ENCODE measurements at places on chromosomes 4 and X.

GRCh38 chrX:17065100-17065499, 118.6 kb downstream of the REPS2 start:
- no peak overlapping the region for H3K4me3 ChIP-seq
- no peaks in the 10 kb centered on the region for H3K4me1 ChIP-seq

GRCh38 chr4:184450045-184450444, 24.3 kb downstream of the IRF2 start:
- H3K4me3 ChIP-seq, result no peak overlapping the region
- peaks cover 5% of the 10 kb centered on the region for H3K4me1 ChIP-seq
- DNase-seq, result no peak
- no peaks in the 10 kb centered on the region for H3K36me3 ChIP-seq
- peak overlapping the region; percentile 65 for H3K27ac ChIP-seq

- no peak overlapping the region for H3K4me3 ChIP-seq
- no peak overlapping the region for H3K27ac ChIP-seq
- H3K27me3 ChIP-seq, result no peaks in the 10 kb centered on the region
- H3K36me3 ChIP-seq, result no peaks in the 10 kb centered on the region
- H3K4me1 ChIP-seq, result no peaks in the 10 kb centered on the region
These were observed 45.1 kb downstream of the CHM start for GRCh38 chrX:86002076-86002896.

- no peaks in the 10 kb centered on the region for H3K4me1 ChIP-seq
- no peaks in the 10 kb centered on the region for H3K36me3 ChIP-seq
- no peak overlapping the region for H3K4me3 ChIP-seq
- no peak for DNase-seq
- H3K27ac ChIP-seq, result no peak overlapping the region
These were observed 15.3 kb downstream of the TMEM271 start for GRCh38 chr4:560731-561291.

DNA sequence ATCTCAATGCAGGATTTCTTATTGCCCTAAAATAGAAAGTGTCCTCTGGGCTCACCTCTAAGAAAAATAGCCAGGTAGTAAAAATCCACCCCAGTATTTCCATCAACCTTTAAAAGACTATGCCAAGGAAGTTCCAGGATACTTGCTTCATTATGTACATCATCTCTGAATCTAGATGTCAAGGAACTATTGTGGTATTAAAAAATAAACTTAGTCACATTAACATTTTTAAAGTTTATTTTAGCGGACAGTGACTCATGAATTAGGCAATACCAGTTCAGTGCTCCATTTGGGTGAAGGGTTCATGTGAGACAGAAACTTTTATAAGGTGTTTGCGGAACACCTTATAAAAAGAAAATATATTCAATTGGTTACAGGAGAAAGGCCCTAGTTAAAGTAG, 209.2 kb downstream of the ADAM29 start:
- no peak for DNase-seq
- no peak overlapping the region for H3K4me3 ChIP-seq
- H3K4me1 ChIP-seq, result no peaks in the 10 kb centered on the region
- H3K27me3 ChIP-seq, result no peaks in the 10 kb centered on the region
- H3K36me3 ChIP-seq, result no peaks in the 10 kb centered on the region
- no peak overlapping the region for H3K27ac ChIP-seq

- H3K4me1 ChIP-seq, result no peaks in the 10 kb centered on the region
- no peaks in the 10 kb centered on the region for H3K27me3 ChIP-seq
- DNase-seq, result peak; percentile 83
- no peaks in the 10 kb centered on the region for H3K36me3 ChIP-seq
- no peak overlapping the region for H3K27ac ChIP-seq
These were observed 93.9 kb downstream of the NXF2B start for GRCh38 chrX:102345916-102346315.

GRCh38 chr4:173486714-173487392, 43.2 kb downstream of the HAND2 start:
- peaks cover 29% of the 10 kb centered on the region for H3K4me1 ChIP-seq
- no peaks in the 10 kb centered on the region for H3K36me3 ChIP-seq
- H3K27me3 ChIP-seq, result no peaks in the 10 kb centered on the region
- no peak overlapping the region for H3K4me3 ChIP-seq
- peak overlapping the region; percentile 32 for H3K27ac ChIP-seq

DNA sequence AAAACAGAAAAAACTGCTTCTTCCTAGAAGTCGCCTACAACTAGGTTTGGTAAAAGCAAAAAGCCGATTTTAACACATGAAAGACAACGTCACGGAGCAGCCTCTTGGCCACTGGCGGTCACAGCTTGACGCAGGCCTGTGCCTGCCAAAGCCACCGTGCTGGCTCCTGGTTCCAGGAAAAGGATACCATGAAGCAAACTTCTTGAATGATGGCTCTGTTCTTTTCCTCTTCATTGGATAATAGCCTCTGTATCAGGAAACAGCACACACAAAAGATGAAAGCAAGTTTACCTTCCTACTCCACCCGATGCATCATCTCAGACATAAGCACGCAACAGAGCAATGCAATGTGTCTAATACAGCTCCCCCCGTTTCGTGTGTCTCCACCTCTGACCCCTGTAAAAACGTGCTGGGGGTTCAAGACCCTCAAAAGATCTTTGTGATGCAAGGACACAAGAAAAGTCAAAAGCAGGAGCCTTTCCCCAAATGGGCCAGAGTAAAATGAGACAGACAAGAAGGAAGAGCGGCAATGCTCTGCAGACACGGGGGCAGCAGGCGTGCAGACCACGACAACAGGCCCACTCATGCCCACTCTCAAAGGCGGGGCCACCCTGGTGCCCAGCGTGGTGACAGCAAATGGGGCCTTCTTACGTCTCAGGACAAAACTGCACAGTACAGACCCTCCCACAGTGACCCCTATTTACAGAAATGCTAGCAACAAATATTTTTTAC, 19.4 kb downstream of the GAK start:
- peaks cover 23% of the 10 kb centered on the region for H3K36me3 ChIP-seq
- no peak overlapping the region for H3K27ac ChIP-seq
- H3K4me3 ChIP-seq, result no peak overlapping the region
- no peaks in the 10 kb centered on the region for H3K27me3 ChIP-seq
- DNase-seq, result no peak

DNA sequence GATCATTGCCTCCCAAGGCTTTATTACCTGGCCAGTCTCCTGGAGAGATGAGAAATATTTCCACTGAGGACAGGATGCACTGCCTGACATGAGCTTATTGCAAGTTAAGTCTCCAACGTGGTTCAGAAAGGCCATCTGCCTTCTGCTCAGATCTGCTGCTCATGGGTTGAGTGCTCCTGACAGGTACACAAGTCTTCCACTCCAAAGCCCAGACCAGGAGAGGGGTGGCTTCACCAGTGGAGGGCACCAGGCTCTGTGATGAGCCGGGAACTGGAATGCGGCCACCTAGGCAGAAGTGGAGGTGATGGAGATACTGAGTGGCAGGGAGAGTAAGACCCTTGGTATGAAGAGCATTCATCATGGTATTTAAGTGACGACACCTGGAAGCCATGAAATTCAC, 79.5 kb upstream of the IRF2 start:
- H3K4me1 ChIP-seq, result no peaks in the 10 kb centered on the region
- no peak for DNase-seq
- no peak overlapping the region for H3K4me3 ChIP-seq
- H3K27ac ChIP-seq, result no peak overlapping the region

DNA sequence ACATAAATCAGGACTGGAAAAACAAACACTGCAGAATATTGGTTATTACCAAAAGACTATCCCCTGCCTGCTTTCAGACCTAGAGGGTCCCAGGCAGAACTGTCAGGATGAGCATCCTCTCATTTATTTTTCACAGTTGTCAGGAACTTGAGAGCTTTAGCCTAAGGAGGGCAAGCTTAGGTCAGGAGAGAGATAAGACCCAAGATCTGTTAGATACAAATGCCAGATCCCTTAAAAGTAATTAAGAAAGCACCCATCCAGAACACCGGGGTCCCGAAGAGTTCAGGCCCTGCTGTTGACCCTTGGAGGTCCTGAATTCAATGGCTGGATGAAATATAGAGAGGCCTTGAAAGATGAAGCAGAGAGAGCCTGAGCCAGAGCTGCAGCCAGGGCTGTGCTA, 5.9 kb upstream of the MAGEB3 start:
- no peak overlapping the region for H3K4me3 ChIP-seq
- no peak overlapping the region for H3K27ac ChIP-seq
- no peaks in the 10 kb centered on the region for H3K27me3 ChIP-seq
- H3K4me1 ChIP-seq, result no peaks in the 10 kb centered on the region
- no peak for DNase-seq

- H3K4me3 ChIP-seq, result no peak overlapping the region
- H3K27me3 ChIP-seq, result no peaks in the 10 kb centered on the region
- H3K27ac ChIP-seq, result no peak overlapping the region
- no peak for DNase-seq
- H3K36me3 ChIP-seq, result no peaks in the 10 kb centered on the region
These were observed 191.8 kb downstream of the ADAM29 start for GRCh38 chr4:175109933-175110332.

DNA sequence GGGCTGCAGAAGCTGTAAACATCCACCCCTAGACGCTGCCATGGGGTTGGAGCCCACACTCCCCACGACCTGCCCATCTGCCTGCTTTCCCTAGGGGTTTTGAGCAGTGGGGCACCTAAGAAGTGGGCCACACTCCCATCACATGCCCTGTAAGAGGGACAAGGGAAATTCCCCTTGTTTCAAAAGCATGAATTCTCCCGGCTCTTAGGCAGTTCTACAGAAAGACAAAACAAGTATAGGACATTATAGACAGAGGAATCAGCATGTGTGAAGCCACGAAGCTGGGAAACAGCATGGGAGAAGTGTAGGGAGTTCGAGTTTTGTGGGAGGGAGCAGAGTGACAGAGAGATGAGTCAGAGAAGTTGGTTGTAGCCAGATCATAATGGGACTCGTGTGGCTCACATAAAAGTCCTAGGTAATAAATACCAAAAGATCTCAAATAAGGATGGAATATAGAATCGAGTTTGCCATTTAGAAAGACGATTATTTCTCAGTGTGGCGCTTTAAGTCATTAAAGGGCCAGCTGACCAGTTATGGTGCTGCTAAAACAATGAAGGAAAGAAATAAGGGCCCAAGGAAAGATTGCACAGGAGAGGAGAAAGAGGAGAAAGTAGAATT, 23.9 kb downstream of the APOO start:
- DNase-seq, result peak; percentile 58
- no peak overlapping the region for H3K27ac ChIP-seq
- H3K36me3 ChIP-seq, result no peaks in the 10 kb centered on the region
- no peaks in the 10 kb centered on the region for H3K4me1 ChIP-seq
- H3K4me3 ChIP-seq, result no peak overlapping the region
- no peaks in the 10 kb centered on the region for H3K27me3 ChIP-seq

GRCh38 chrX:45202171-45202570, 1.5 kb upstream of the DIPK2B start:
- H3K27me3 ChIP-seq, result no peaks in the 10 kb centered on the region
- no peak overlapping the region for H3K27ac ChIP-seq
- no peak for DNase-seq
- no peaks in the 10 kb centered on the region for H3K36me3 ChIP-seq

GRCh38 chr4:38004887-38005286, 44.7 kb downstream of the PTTG2 start:
- no peaks in the 10 kb centered on the region for H3K36me3 ChIP-seq
- no peaks in the 10 kb centered on the region for H3K4me1 ChIP-seq
- H3K27ac ChIP-seq, result no peak overlapping the region
- DNase-seq, result no peak

DNA sequence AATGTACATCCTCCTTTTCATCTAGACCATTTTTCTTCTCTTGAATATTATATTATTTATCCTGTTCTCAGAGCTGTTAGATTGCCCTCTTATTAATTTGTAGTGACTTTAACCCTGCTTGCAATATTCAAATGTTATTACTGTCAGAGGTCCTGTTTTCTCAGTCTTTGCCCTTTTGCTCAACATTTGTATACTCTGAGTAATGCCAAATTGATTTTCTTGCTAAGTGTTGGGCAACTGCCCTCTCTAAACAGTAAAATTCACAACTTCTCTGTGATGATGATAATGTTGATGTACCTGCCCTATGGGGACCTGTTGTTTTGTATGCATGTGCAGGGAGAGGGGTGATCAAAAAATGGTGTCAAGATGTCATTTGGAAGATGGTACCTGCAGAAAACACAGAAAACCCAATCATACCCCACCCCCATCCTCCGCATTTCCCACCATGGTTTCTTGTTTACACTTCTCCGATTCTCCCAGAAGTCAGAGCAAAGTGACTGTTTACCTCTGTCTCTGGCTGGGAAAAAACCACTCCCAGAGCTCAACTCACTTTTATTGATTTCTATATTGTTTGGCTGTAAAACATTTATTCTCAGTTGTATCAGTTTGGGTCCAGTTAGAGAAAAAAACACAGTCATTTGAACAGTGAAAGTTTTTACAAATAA, 694.0 kb downstream of the IL1RAPL1 start:
- no peak for DNase-seq
- H3K27ac ChIP-seq, result no peak overlapping the region
- H3K36me3 ChIP-seq, result no peaks in the 10 kb centered on the region

DNA sequence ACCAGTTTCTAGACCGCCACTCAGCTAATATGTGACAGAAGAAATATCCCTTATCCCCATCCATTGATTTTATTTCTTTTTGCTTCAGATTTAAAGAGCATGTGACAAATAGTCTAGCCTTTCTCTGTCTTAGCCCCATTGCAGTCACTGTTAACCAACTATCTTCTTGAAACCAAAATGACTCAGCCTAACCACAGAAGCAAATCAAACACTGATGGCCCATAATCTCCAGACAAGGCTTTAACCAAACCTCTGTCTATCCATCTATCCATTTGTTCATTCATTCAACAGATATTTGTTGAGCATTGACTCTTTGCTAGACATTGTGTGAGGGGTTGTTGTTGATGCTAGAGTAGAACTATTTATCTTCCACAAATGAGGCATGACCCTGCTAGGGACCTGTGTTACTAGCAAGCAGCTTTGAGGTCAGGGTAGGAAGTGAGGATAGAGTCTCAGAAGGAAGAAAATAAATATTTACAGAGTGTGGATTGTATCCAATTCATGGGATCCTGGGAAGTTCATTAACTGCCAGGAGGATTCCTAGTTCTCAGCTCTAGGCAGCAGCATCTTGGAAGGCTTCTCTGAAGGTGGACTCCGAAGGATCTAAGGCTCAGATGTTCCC, 22.5 kb downstream of the HNRNPH2 start:
- no peaks in the 10 kb centered on the region for H3K27me3 ChIP-seq
- no peak for DNase-seq
- peaks cover 8% of the 10 kb centered on the region for H3K36me3 ChIP-seq
- H3K4me3 ChIP-seq, result no peak overlapping the region
- no peak overlapping the region for H3K27ac ChIP-seq

- H3K4me1 ChIP-seq, result no peaks in the 10 kb centered on the region
- H3K27ac ChIP-seq, result no peak overlapping the region
- DNase-seq, result no peak
- H3K27me3 ChIP-seq, result no peaks in the 10 kb centered on the region
- H3K36me3 ChIP-seq, result peaks cover 5% of the 10 kb centered on the region
These were observed 599.9 kb downstream of the IL15 start for GRCh38 chr4:142236268-142236667.

DNA sequence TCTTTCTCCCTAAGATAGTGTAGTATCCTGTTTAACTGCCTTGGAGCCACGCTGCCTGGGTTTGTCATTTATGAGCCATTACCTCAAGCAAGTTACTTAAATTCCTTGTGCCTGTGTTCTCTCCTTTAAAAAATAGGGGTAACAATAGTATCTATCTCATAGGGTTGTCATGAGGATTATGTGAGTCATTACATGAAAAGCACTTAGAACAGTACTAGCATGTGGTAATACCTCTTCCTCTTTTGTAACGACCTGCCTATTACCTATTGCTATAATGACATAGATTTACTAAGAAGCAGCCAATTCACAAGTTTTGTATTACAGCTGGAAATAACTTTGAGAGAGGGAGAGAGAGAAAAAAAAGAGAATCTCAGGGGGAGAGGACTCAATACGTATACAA, 834.7 kb downstream of the RAPGEF2 start:
- no peak overlapping the region for H3K27ac ChIP-seq
- H3K27me3 ChIP-seq, result no peaks in the 10 kb centered on the region
- H3K36me3 ChIP-seq, result no peaks in the 10 kb centered on the region
- H3K4me3 ChIP-seq, result no peak overlapping the region
- H3K4me1 ChIP-seq, result no peaks in the 10 kb centered on the region
